SK-N-SH treated with all-trans-retinoic acid at 6 μM for 48 hours (cell line): ENCODE measurements at places on chromosomes 3 and 15.

GRCh38 chr3:105845488-105845887 lies 23.3 kb downstream of the CBLB start:
- no peak for ATAC-seq

- no peak for ATAC-seq
These were observed 4.3 kb upstream of the SCG3 start for GRCh38 chr15:51677021-51677420.

- no peak for ATAC-seq
These were observed 4.0 kb downstream of the LPP start for GRCh38 chr3:188157971-188158370.

GRCh38 chr15:94674296-94674695 lies 442.9 kb downstream of the MCTP2 start:
- no peak for ATAC-seq
